Karpas-422 (cell line): ENCODE measurements at places on chromosomes 6 and 20. TPM values are rescaled to one million over a fixed set of nuclear protein-coding genes. Genes with fewer than 3 reads are reported as not detected.

DNA sequence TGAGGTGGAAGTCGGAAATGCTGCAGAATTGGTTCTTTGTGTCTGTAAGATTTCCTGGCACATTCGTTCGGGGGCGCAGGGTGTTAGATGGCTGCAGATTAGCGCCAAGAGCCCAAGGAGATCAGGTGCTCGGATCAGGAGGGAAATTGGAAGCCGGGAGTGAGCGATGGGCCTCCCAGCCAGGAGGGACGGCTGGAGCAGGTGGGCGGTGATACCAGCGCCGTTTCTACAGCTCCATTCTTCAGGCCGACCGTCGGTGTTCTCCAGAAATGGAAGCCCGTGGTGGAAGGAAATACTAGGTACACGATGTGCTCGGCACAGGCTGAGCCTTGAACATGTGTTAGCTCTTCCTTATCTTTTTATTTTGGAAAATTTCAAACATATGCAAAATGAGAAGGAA lies 6.5 kb downstream of the SIRPA start:
- no peak for DNase-seq

DNA sequence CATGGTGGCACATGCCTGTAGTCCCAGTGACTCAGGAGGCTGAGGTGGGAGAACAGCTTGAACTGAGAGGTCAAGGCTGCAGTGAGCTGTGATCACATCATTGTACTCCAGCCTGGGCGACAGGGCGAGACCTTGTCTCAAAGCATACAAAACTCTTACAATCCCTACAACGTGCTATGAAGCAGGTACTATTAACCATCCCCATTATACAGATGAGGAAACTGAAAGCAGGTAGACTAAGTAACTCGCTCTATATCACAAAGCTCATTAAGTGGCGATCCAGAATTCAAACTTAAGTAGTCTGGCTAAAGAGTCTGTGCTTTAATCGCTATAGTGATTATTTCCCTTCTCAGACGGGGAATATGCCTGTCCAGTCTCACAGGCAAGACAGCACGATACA lies 54.7 kb downstream of the CDK19 start:
- DNase-seq, result no peak

DNA sequence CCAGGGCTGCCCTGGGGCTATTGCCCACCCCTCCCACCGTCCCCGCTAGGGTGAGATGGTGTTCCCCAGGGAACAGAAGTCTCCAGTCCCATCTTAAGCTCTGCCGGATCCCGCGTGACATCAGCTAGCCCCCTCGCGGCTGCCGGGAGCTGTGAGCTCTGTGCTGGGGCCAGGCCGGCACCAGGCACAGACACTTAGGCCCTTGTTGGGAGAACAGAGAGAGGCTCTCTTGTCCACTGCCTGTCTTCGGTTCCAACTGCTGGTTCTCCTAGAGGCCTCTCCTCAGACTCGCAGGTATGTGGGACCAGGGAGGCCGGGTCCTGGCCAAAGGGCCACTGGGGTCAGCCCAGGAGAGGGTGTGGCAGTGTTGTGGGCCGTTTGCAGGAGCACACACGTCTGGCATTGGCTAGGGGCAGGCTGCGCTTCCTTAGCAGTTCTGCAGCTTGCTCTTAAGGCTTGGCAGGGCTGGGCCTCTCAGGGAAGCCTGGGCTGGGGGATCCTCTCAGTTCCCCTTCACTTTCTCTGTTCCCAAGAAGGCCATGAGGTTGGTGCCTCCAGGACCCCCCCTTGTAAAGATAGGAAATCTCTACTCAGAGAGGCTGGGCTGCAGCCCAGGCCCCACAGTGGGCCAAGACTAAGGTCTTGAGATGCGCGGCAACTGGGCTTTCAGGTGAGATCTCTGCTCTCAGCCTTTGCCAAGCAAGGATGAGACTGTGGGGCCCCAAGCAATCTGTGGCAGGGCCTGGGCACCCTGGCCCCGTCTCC lies 6.3 kb downstream of the SGK2 start:
- no peak for DNase-seq

DNA sequence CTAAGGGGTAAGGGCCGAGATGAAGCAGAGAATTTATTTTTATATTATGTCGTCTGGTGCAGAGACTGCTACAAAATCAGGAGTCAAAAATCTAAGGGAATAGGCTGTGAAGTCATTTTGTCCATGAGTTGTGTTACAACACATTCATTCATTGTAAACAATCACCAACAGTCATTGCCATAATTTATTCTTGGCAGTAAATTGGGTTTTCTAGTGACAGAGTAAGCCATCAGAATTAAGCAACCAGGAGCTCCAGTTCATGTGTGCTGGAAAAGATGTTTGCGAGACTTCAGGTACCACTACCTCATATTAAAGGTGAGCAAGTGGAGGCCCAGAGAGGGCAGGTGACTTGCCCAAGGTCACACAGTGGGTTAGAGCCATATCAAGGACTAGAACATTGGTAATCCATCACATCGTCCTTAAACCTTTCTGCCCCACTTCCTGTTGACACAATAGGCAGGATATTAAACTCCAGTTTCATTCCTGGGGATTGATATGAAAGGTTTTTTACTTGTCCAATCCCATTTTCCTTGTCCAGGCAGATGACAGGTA lies 46.0 kb downstream of the E2F3 start:
- DNase-seq, result no peak

- DNase-seq, result no peak
These were observed 92.9 kb upstream of the BHLHE23 start for GRCh38 chr20:63099456-63100173.

DNA sequence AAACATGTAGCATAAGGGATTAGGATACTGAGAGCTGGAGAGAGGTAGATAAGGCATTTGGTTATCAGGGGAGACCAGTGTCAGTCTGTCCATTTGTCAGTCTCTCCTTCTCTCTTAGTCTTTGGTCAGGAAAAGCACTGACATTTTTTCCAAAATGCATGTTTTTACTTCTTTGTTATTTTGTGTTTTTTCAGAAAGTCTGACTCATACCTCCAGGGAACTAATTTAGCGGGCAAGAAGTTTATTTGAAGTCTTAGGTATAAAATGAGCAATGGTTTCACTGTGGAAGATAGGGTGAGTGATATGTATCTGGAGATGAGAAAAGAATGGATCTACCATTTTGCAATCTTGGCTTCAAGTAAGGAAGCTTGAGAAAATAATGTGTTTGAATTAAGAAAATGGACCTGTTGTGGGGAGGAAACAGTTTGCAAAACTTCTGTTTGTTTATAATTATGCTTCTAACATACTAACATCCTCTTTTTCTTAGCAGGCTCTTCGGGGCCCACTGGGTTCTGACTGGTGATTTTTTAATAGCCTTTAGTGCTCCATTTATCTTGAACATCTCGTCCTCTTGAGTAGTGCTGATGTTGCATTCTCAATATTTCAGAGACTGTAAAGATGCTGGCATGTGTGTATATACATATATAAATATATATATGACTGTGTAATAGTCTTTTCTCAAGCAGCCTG lies 66.9 kb upstream of the FABP7 start:
- DNase-seq, result no peak

DNA sequence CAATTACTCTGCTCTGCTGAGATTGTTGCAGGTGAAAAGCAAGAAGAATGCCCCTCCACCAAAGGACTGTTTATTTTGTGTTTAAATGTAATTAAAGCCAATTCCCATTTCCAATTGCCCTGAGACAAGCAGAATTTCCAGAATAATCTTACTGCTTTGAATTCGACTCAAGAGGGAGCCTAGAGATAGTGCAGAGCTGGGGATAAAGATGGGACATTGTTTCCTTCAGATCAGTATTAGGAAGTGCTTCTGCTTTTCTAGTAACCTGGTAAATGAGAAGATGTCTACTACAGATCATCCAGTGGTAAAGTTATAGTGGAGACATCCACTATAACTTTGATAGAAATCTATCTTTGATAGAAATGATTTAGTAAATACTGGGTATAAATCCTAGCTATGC lies 326.9 kb downstream of the UBE3D start:
- no peak for DNase-seq

- peak; percentile 72 for DNase-seq
These were observed 13.4 kb downstream of the ZNF318 start for GRCh38 chr6:43355862-43356590.

Gene FAM217A
- total RNA-seq, result not detected in 2 replicates

Gene SLC25A27
- total RNA-seq, result 167 and 178 TPM in 2 replicates
